ENCODE measurements at places on chromosomes 6 and 20.
A peak's percentile ranks its signal among the peaks of the same experiment; 100 is the strongest.

DNA sequence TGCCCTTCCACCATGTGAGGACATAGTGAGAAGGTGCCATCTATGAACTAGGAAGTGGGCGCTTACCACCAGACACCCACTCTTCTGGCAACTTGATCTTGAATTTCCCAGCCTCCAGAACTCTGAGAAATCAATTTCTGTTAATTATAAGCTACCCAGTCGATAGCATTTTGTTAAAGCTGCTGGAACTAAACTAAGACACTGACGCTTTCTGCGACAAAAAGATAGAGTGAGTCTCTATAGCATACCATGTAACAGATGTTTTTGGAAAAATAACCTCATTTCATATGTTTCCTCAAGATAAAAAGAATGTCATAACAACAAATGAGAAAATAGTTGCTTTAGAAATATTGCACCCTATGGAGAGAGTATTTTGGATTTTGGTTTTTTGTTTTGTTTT is 15.4 kb upstream of the SMIM13 start:
- no peak for DNase-seq

DNA sequence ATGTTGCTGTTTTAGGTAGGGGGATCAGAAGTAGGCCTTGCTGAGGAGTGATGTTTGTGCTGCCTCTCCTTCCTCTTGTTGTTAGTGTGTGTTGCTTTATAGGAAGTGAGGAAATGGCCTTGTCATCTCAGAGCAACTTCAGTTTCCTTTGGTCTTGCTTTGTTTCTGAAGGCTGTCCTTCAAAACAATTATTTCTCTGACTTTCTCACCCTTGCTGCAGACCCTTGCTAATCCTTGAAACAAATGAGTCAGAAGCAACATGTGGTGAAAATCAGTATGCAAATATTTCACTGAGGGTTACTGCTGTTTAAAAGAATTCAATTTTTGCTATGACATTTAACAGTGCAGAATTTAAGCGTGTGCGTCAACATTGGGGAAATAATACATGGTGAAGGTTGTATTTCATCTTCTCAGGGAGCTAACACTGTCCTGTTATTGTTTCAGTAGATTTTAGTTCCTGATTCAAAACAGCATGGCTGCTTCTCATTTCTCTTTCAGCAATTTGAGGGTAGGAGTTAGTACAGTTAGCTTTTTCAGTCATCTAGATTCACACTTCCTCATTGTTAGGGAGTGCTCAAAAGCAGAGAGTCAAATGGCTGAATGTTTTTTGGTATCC is 13.8 kb downstream of the RNF144B start:
- DNase-seq: no peak

DNA sequence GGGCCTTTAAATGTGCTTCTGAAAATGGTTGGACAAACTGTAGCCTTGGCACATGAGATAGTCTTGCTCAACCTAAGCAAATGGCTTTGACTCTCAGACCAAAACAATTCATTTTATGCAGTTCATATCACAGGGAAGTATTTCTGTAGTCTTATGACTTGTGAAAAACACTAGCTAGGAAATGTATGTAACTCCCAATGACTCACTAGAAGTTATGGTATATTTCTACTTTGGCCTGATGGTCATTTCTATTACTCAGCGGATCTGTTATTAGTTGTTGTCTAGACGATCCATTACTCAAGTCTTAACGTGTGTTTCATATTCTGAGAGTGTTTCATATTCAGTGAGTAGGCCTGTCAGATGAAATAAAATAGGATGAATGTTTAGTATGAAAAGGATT is 1333.5 kb downstream of the KHDRBS2 start:
- no peak for DNase-seq

DNA sequence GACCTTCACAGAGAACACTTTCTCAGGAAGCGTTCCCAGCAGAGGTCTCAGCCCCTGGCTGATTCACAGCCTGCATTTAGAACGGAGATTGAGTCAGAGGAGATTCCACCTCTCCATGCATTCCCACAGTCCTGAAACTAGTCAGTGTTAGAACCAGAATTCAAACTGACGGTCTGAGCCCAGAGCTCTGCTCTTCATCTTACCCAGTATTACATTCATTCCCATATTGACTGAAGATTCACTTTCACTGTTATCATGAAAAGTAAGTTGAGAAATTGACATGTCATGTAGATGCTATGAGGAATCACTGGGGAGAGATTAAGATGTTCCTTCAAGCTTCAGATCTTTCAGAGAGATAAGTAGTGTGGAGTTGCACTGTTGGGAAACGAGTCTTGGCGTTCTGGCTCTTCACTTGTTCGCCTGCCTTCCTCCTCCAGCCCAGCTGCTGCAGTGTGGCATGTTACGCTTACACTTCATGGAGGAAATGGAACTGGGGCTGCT is 28.3 kb downstream of the MAS1 start:
- DNase-seq: no peak

DNA sequence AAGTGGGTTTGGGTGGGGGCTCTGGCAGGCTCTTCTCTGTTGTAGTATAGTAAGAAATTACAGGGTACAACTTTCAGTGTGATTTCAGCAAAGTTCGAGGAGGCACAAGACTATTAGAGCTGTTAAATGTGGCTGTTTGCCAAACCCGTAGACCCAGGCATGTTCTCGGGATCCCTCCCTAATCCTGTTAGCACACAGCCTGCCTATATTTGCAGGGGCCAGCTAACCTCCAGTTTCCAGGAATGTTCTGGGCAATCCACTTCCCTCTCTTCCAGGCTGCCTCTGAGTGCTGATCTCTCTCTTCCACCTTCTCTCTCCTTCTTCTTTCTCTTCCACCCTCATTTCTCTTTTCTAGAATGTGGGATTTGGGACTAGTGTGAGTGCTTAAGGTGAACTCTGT is 34.8 kb upstream of the ZFP64 start:
- DNase-seq: no peak

GRCh38 chr6:169252505-169253189 is 999 bp downstream of the THBS2 start:
- DNase-seq: peak; percentile 91

- no peak for DNase-seq
These were observed 118.7 kb downstream of the TBX18 start for GRCh38 chr6:84645563-84646266.

DNA sequence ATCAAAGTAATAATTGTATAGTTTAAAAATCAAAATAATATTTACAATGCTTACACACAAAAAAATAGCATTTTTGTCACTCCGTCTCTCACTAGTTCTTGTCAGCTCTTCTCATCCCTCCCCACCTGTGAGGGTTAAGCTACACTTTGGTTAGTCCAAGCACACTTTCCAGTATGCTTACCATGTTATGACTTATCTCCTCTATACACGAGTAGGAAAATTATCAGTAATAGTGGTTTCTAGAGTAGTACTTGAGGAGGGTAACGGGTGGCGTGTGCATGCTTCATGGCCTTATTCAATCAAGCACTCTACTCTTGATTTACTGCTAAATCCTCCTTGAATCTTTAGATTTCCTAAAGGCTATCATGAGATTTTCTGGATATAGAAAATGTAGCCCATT is 443.7 kb downstream of the UTRN start:
- DNase-seq: no peak

GRCh38 chr20:10551732-10552724 is 116.9 kb downstream of the SLX4IP start:
- no peak for DNase-seq

- no peak for DNase-seq
These were observed 21.1 kb downstream of the STX11 start for GRCh38 chr6:144171406-144171805.
